ENCODE measurements at places on chromosomes 3 and 15. TPM values are rescaled to one million over a fixed set of nuclear protein-coding genes. Genes with fewer than 3 reads are reported as not detected.

The SYNPR gene
- not detected for total RNA-seq

The PATL2 gene
- total RNA-seq, result 0.32 TPM

The CISH gene
- total RNA-seq, result 2.9 TPM

The GOLGA6L10 gene
- total RNA-seq, result 3.8 TPM

The KLF15 gene
- total RNA-seq, result 2.7 TPM

DNA sequence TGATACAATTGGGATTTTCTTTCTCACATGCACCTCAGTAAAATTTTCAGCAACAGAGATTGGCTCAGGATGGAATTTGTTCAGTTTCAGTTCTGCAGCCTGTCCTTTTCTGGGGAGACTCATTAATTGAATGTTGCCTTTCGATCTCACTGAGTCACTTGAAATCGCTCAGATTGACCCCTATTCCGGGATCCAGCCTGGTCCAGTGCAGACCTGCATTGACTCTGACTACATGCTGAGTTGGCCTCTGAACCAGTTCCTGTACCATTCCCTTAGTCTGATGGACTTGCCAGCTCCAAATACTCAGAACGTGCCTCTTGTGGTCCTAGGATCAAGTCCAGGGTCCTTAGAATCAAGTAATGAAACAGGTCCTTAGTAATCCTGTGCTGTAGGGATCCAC lies 9.4 kb downstream of the IGF1R start:
- no peak for DNase-seq

DNA sequence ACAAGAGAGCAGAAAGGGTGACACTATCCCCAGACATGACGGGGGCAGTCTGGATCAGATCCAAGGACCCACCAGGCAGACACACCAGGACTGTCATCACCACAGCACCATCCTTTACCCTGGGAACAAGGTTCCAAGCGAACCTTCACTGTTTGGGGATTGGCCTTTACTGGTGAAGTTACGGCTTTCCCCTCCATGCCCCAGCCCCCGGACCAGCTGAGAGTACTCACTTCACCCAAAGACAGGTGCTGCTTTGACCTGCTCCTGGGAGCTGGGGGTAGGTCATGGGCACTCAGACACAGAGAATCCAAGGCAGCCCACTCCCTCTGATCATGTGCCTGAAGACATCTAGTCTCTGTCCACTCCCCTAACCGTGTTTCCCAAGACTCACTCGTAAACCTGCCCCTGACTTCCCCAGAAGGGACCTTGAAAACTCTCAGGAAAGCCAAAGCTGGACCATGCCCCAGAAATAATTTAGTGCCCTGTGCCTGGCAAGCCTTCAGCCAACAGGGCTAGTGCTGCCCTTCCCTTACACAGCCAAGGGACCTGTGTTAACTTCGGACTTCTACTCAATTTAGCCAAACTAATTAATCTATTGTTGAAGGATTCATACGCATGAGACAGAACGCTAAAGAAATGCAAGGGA lies 2.8 kb downstream of the RRP9 start:
- DNase-seq, result peak; percentile 9

DNA sequence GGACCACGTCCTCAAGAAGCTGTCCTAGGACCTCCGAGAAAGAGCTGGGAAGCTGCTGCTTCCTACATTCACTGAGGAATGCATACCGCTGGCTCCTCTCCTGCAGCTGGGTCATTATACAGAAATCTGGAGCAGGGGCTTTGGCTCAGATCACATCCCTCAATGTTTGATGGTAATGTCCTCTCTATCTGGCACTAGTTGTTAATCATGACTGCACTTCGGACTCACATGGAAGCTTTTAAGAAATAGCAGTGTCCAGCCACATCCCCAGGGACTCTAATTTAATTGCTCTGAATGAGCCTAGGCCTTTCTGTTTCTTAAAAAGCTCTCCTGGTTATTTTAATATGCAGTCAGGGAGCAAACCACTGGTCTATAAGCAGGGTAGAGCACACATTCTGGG lies 25.7 kb upstream of the MYRIP start:
- DNase-seq, result no peak

- DNase-seq, result no peak
Measured at GRCh38 chr3:55951388-55951787, 464.3 kb upstream of the WNT5A start.

DNA sequence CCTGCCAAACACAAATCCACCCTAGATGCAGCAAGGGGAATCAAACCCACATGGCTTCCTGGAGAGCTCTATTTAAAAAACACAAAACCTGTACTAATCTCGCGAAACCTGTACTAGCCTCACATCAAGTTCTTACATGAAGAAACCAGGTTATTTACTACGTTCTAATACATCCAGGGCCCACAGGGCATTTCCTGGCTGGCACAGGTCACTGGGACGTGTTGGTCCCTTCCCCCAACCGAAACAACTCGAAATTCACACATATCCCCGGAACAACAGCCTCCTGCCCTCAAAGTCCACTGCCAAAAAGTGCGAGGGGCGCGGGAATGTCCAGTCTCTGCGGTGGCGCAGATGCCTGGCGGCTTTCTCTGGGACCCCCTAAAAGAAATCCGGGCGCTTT lies 955 bp downstream of the CDCP1 start:
- no peak for DNase-seq

- DNase-seq, result no peak
Measured at GRCh38 chr3:60652829-60653228, 598.4 kb downstream of the FHIT start.

DNA sequence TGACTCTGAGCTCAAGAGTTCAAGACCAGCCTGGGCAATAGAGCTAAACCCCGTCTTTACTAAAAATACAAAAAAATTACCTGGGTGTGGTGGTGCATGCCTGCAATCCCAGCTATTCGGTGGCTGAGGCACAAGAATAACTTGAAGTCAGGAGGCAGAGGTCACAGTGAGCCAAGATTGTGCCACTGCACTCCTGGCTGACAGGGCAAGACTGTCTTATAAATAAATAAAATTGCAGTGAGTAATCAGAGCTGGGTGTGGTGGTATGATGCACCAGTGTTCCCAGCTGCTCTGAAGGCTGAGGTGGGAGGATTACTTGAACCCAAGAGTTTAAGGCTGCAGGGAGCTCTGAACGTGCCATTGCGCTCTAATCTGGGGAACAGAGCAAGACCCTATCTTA lies 55.9 kb upstream of the GCNT3 start:
- no peak for DNase-seq

- DNase-seq, result no peak
Measured at GRCh38 chr3:122097141-122097540, 42.0 kb downstream of the CD86 start.

Measured in Caco-2 (cell line).